ENCODE measurements at places on chromosomes 2 and 18.

DNA sequence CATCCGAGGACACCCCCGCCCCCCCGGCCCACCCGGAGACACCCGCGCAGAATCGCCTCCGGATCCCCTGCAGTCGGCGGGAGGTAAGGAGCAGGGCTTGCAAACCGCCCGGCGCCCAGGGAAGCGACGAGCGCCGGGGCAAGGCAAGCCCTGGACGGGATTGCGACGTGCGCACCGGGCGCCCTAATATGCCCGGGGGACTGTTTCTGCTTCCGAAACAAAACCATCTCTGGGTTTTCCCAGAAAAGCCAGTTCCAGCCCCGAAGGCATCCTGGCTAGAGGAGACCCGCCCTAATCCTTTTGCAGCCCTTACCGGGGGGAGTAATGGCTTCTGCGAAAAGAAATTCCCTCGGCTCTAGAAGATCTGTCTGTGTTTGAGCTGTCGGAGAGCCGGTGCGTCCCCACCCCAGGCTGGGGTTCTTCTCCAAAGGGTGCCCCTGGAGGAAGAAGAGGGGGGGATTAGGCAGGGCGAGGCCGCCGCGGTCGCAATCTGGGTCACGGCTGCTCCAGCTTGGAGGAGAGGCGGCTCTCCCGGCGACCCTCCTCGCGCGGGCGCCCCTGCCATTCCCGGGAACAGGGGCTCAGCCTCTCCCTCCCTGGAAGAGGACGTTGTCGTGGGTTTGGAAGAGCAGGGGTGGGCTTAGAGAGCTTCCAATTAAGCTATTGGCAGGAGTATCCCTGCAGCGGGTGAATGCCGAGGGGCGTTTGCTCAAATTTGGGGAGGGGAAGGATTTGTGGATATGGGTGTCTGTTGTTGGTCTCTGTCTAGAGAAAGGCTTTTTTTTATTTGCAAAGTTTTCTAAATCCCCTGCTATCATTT is 521 bp downstream of the MYCN start:
- DNase-seq = no peak

DNA sequence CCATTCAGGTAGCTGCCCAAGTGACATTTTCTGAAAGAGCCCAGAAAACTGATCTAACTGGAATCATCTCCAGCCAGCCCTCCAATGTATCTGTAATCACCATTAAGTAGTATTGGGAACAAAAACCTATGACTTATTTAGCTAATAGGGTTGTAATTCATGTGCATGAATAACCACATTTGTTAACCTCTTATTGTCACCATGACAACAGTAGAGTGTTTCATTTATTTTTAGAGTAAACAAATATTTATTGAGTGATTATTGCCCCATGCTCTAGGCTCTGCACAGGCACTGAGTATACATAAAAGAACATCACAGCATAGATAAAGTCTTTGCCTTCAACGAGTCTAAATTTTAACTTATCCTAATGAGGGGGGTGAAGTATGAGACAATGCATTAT is 265.4 kb upstream of the UBE2E3 start:
- DNase-seq = no peak

GRCh38 chr2:95053543-95053942 is 28.0 kb downstream of the MAL start:
- no peak for DNase-seq

GRCh38 chr2:174691201-174691779 is 73.0 kb downstream of the CHRNA1 start:
- no peak for DNase-seq

GRCh38 chr2:177772529-177772928 is 300.0 kb downstream of the PDE11A start:
- DNase-seq = no peak

DNA sequence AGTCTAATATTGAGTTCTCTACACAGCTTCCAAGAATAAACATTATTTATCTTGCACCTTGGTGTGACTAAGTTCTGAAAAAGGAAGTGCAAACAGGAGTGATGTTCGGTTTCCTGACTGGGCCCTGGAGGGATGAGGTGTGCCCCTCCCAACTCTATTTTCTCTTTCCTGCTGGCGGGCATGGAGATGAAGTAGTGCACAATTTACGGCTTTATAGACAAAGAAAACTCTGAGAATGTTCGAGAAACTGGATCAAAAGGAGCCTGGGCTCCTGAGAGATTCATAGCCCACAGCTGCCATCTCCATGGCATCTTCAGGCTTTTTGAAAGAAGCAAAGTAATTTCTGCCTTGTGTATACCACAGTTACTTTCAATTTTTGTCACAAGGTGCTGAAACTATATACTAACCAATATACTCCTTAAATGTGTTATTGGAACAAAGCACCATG is 22.3 kb downstream of the LRATD1 start:
- DNase-seq = no peak

GRCh38 chr2:241851325-241852115 is 7.2 kb downstream of the PDCD1 start:
- no peak for DNase-seq

DNA sequence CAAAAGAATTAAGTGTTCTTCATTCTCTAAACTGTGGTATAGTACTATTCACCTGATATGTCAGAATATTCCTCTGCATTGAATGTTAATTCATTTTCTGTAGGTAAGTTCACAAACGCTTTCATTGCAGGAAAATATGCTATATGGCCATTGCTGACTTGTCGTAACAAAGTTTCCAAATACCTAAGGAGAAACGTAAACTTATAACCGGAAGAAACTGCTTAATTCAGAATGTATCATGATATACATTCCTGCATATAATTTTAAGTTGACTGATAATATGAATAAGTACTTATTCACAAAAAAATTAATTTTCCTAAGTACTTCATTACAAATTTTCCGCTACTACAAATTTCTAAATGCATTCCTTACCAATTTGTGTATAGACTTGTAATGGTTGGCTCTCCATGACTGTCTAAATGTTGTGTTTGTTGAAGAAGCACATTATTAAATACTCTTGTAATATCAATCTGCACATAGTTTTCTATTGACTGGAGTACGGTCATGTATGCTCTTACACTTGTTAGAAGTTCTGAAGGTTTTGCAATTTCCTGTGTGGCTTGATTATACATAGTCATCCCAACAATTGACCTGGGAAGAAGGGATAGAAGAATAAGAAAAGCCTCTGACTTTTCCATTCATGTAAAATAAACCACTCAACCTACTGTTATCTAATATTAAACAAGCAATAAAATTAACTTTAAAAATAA is 85.4 kb downstream of the NCKAP1 start:
- no peak for DNase-seq

DNA sequence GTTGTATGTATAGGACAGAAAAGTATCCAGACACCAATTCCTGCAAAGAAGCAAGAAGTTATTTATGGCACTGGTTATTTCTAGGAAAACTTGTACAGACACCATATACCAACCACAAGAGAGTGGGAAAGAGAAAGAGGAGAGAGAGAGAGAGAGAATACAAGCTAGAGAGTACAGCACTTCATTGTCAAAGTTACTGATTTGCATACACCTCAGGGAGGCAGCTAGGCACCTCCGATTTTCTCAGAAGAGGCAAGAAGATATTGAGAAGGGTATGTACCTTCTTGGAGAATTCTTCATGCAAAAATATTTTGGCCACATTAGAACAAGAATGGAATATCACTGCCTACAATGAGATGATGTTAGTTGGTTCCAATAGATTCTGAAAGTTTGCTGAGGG is 333.9 kb upstream of the PIK3C3 start:
- DNase-seq = no peak

DNA sequence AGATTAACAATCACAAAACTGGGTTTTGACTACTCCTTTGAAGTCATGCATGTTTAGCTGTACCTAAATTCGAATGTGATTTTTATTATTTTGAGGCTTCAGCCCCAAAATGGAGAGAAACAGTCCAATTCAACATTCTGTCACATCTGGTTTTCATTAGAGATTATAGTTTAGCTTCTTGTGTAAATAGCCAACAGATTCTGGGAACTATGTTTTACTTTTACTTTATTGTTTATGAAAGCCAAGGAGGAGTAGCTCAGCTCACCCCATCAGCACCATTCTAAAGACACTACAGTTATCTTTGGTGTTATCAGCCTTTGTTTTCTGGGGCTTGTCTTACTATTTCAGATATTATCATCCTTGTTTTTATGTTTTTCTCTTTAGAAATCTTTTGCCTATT is 465.0 kb upstream of the CWC22 start:
- no peak for DNase-seq

Data from activated T-helper 1 cell treated with anti-CD3 and anti-CD28 coated beads, Interleukin-2, amount 50 U/mL, for 16 hours (primary cell).